ENCODE measurements at places on chromosomes 5 and 9. TPM values are rescaled to one million over a fixed set of nuclear protein-coding genes. Genes with fewer than 3 reads are reported as not detected.

Gene GPR151
- not detected for total RNA-seq

Gene SDHA
- total RNA-seq: 106 TPM

Gene MLLT3
- total RNA-seq: 14.8 TPM

Gene NSMF
- total RNA-seq: 53.7 TPM

Gene NTNG2
- 0.58 TPM for total RNA-seq

Gene SPINK6
- total RNA-seq: not detected

Gene PDZD2
- 8.4 TPM for total RNA-seq

Gene WDR5
- 23.9 TPM for total RNA-seq

Gene SRD5A1
- total RNA-seq: 33.7 TPM

Gene TNFSF15
- total RNA-seq: 48.1 TPM

Measured in glomerular endothelial cell (primary cell).